ENCODE measurements at places on chromosomes 11 and 22.
A peak's percentile ranks its signal among the peaks of the same experiment; 100 is the strongest.

DNA sequence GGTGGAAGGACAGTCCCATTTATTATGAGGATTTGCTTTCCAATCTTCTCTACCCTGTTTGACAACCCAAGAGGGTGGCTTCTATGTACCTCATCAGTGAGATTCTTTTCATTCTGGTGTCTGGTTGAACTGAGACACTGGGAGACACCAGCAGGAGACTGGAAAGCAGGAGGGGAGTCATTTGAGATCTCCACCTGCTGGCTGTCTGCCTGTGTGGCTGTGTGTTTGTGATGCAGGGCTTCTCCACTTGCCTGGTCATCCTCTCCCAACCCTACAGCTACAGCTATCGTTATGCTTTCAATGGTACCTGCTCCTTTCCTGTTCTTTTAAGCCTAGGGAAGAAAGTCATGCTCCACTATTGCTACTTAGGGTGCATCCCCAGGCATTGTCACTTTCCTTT is 48.6 kb downstream of the MRGPRX1 start:
- no peak for DNase-seq

- DNase-seq = no peak
Measured at GRCh38 chr11:111829185-111829968, 42.0 kb downstream of the ALG9 start.

DNA sequence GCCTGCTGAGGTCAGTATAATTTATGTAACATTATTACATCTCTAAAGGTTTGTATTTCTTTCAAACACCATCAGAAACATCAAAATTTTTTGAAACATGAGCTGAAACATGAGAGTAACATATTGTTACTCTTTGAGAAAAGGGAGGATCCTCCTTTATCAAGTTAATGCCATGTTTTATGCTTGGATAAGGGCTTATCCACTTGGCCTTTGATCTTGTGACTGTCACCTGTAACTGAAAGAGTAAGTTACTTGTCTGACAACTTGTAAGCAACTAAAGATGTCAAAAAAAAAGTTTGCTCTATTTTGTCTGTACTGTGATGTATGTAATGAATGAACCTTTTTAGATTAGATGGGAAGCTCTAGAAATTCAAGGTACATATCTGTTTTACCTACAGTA is 59.6 kb downstream of the FAR1 start:
- DNase-seq = no peak

GRCh38 chr22:45212306-45212709 is 28.4 kb downstream of the KIAA0930 start:
- DNase-seq = no peak

GRCh38 chr11:635945-636510 is 1.0 kb upstream of the DRD4 start:
- no peak for DNase-seq

- no peak for DNase-seq
Measured at GRCh38 chr11:101336858-101337257, 207.2 kb upstream of the PGR start.

- no peak for DNase-seq
Measured at GRCh38 chr11:100681064-100681502, 6.0 kb upstream of the ARHGAP42 start.

- no peak for DNase-seq
Measured at GRCh38 chr11:109981031-109981636, 112.1 kb upstream of the ZC3H12C start.

DNA sequence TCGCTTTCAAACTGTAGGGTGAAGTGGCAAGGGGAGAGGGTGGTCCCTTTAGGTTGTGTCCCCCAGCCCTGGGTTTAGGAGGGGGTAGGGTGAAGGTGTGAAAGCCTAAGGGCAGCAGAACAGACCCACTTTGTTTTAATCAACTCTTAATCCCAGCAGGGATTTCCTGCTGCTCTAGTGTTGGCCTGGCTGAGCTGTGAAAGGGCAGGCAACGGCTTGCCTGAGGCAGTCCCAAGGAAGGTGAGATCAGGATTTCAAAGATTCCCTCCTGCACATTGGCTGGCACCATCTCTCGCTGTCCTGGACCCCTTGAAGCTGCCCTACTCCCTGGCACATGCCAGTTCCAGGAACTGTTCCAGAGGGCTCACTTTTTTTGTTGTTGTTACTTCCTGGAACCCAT is 221.3 kb downstream of the INSC start:
- DNase-seq = no peak

DNA sequence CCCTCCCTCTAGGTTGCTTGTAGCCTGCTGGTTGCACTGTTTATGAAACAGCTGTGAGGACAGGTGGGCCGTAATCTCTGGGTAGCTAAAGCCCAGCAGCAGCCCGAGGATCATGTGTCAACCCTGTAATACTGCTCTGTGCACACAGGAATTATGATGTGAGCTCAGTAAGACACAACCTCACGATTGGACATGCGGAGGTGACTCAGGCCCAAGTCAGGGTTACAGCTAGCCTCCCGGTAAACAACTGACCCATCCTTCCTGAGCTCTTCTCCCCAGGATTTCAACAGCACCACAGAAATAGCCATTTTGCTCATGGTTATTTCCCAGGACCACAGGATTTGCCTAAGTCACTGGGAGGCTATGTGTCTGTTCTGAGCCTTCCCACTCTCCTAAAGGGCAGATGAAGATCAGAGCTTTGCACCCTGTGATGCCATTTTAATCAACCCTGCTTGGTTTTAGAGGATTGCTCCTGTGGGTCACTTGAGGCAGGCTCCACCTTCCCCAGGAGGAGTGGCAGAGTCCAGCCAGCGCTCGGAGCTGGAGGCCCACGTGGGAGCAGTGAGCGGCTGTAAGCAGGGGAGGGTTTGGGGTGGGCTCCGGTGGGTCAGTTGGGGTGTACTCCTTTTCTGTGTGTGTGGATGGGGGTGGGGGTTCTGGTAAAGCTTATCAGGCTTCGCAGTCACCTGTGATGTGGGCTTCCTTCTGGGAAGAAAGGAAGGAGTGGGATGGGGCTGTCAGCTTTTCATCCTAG is at the start of gene AMPD3:
AMPD3 (plus strand) TSS at position 387 of the 754 bp plus-strand sequence. CDS start 6,256 bp downstream, outside the sequence.
- DNase-seq = peak; percentile 27

DNA sequence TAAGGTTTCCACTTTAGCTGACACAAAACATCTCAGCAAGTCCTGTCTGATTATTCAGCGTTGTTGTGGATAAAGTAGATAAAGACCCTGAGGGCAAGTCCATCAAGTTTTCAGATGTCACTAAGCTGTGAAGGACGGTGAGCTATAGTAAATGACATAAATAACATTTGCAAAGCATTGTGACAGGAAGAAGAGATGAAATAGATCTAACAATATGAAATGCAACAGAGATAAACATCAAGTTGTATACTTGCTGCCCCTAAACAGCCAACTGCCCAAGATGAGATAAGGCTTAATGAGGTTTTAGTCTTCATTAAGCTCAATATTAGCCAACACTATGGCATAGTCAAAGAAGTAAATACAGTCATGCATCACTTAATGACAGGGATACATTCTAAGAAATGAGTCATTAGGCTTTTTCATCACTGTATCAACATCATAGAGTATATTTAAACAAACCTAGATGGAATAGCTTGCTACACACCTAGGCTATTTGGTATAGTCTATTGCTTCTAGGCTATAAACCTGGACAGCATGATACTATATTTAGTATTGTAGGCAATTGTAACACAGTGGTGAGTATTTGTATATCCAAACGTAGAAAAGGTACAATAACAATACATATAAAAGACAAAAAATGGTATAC is 625.1 kb upstream of the ANO5 start:
- no peak for DNase-seq

GRCh38 chr11:96622026-96622634 is 232.3 kb downstream of the JRKL start:
- no peak for DNase-seq

- no peak for DNase-seq
Measured at GRCh38 chr22:29115682-29116288, 43.0 kb downstream of the KREMEN1 start.

DNA sequence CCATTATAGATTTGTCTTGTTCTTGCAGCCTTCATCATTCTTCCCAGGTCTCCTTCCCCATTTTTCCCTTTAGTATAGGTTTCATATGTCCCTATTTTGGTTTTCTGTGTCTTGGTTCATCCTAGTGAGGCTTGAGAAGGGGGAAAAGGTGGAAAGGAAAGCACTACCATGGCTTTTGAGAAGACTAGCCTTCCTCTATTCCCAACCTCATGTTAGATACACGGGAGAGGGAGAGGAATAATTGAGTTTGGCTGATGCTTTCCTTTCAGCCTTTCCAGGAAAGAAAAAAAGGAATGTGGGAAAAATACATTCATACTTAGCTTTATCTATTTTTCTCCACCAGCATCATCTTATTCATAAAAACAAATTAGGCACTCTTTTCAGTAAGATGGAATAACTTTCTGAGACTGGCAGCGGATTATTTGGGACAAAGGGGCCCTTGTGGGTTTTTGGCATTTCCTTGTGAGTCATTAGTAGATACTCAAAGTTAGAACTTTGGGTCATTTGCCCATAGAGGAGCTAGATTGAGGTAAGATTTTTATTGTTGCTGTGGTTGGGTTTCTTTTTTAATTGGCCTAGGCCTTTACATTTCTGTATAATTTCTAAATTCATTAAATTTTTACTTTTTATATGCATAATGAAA is 23.8 kb downstream of the CAPRIN1 start:
- no peak for DNase-seq

DNA sequence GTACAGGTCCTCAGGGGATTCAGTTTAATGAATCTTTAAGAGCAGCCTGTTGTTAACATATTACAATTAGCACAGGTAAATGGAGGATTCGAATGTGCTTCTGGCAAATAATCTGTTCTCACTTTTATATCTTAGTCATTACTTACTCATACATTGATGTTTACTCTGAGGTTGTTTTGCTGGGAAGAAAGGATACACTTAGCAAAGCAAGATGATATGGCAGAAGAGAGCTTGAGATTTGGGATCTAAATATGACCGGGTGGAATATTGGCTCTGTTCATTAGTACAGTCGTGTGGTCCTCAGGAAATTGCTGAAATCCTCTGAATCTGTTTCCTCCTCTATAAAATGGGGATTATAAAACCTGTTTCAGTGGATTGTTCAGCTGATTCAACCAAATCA is 59.7 kb downstream of the SPON1 start:
- no peak for DNase-seq

DNA sequence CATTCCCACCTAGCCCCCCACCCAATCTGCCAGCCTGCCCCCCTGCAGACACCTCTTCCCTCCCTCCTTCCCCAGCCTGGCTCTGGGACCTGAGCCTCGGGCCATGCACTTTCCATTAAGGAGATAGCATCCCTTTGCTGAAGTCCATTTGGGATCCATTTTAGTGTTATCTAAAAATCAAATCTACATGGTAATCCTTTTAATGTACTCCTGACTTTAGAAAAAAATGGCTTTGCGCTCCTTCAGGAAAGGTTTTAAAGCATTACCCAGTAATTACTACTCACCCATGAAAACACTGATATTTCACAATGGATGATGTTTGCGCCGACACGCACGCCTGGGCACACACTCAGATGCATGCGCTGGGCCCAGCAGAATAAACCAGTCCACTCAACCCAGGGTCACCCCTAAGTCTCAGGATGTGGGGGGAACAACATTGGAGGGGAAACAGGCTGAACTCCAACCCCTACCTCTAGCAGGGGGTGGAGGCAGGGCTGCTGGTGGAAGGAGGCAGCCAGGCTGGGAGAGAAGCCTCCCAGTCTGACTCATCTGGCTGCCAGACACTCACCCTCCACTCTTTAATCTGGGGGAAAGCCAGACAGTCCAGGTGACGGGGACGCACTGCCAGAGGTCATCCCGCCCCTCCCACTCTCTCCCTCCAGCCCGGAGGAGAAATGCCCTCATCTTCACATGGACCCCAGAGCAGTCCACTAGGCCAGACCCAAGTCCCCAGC is 29.8 kb downstream of the LMO1 start:
- DNase-seq = no peak

- no peak for DNase-seq
Measured at GRCh38 chr11:107078375-107078774, 60.1 kb upstream of the GUCY1A2 start.

DNA sequence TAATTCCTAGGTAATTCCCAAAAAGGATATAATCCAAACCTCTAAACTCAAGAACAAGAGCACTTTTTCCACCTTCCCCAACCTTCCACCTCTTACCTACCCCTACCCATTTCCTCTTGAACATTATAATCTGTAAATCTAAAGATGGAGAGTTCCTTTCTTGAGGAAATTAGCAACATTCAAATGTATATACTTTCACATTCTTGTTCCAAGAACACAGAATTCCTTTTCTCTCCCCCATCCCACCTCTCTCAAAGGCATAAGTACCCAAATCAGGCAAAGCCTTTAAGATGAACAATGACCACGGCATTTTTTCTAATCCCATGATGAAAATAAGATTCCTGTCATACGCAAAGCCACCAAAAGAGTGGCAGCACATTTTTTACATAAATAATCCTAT is 18.3 kb downstream of the RRAS2 start:
- no peak for DNase-seq

- DNase-seq = no peak
Measured at GRCh38 chr11:86265194-86265593, 20.6 kb downstream of the EED start.

GRCh38 chr22:20508815-20509271 is 1.4 kb downstream of the MED15 start:
- DNase-seq = no peak

DNA sequence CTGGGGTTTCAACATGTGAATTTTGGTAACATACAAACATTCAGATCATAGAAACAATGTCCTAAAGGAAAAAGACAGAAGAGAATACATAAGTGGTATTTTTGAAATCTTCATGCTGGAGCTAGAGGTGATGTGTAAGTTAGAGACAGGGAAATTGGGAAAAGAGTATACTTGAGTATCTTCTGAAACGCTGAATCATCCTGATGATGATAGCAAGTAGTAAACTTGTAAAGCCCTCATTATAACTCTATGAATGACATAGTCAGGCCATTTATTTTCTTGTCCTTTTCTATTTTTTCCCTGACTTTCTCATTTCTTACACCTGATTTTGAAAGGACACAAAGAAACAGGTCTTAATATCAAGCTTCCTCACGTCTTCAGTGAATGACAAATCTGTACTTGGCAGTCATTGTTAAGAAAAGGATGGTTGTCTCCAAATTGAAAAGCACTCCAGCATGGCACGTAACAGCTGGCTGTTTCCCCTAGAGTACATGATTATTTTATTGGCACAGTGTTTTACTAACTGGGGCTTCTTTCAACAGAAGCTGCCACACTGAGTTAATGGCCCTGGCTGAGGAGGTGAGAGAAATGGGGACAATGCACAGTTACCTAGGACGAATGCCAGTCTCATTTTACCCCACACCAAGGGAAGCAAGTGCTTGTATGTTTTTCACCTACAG is 140.7 kb upstream of the CTSC start:
- DNase-seq = no peak

DNA sequence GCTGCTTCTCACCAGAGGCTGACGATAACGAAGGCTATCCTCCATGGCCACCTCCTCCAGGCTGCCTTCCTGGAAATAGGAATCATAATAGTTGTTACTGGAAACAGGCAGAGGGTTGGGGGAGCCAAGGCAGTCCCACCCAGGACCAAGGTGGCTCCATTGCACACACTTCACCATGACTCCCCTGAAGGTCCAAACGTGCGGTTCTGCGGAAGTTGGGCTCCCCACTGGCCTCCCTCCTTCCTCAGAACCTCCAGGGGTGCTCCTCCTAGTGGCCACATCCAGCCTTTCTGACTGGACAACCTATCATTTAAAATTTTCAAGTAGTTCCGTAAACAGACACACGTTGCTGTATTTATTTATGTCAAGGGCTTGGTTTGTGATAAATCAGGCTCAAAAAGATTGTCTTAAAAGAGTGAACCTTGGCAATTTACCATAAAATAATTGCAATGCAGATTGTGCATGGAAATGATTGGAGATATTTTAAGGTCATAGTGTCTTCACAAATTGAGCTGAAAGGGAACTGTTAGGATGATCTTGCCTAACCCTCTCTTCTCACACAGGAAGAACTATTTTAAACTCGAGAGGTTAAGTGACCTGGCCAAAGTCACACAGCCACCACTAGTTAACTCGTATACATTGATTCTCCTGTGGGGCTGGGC is 1.4 kb upstream of the TCN2 start:
- no peak for DNase-seq
